ENCODE measurements at places on chromosomes 3 and 15.

GRCh38 chr3:193130576-193130975 lies 110.4 kb upstream of the PLAAT1 start:
- DNase-seq: no peak

- no peak for DNase-seq
Measured at GRCh38 chr3:27718459-27718858, 3.7 kb downstream of the EOMES start.

DNA sequence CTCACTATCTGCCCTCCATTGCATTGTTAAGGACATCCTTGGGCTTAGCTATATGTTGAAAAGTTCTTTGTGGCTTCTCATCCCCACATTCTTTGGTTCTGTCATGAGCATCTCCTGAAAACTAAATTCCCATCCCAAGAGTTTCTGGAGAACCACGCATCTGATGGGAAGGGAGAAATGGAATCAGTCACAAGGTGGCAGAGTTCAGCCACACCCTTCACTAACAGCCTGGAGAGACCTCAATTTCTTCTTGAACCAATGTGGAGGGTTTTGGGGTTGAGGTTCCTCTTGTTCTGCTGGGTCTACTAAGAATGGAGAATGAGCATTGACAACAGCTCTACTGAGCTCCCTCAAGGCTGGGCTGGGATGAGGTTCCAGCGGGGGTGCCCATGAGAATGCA lies 15.6 kb upstream of the MAGEL2 start:
- no peak for DNase-seq

- no peak for DNase-seq
Measured at GRCh38 chr15:81016489-81017068, 15.9 kb downstream of the TLNRD1 start.

GRCh38 chr3:42535981-42536784 lies 33.7 kb downstream of the VIPR1 start:
- no peak for DNase-seq

DNA sequence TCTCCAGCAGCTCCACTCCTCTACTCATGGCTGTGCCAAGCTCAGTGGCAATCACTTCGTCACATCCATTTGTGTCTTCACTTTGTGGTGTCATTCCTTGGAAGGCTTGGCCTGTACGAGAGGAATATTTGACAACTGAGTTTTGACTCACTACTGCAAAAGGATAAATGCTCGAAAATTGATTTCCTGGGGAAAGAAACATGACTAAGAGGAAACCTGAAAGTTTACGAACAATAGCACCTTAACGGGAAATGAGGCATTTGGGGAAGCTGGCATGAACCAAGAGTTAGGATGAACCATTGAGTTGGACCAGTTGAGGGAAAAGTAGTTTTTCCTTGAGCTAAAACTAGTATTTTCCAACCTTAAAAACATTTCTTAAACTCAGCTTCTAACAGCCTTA lies 74.2 kb upstream of the ABHD17C start:
- no peak for DNase-seq

GRCh38 chr3:184525337-184526087 lies 36.1 kb upstream of the EPHB3 start:
- no peak for DNase-seq

DNA sequence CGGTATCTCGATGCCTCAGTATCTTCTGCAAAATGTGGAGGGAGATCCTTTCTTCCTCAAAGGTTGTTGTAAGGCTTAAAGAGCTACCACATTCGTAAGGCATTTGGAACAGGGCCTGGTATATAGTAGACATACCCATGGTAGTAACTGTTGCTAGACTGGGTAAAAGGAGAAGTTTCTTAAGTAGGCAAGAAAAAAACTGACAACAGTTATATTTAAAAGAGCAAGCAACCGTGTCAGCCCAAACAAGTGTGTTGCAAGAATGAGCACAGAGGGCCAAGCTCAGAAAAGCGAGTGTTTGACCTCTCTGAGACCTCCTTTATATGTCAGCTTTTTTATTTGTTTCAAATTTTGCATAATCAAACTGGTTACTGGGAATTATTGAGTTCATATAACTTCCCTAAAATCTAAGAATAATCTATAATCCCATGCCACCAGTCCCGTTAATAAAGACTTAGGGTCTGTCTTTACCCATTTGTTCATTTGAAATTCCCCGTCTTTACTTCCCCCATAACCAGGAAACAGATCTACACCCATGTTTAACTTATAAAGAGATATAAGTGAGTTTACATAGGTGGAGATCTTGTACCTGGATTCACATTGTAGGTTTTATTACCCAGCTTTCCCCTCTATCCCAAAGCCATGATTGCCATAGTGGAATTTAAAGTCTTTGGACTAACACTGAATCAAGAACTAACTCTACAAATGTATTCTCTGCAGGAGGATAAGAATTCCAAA lies 7.3 kb downstream of the B3GNT5 start:
- no peak for DNase-seq

DNA sequence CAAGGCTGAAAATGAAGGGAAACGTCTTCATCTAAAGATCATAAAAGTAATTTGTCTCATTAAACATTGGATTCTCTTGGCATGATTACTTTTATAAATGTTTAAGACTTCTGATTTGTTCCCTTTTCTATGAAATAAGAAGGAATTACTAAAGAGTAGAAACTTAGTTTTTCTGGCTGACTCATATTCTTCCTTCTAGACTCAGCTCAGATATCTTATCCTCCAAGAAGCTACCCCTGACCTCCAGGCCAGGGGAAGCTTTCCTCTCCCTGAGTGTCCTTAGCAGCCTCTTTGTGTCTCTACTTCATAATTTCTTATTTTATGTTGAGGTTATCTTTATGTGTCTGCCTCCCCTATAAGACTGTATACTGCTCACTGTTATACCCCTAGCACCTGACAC lies 291.9 kb upstream of the STT3B start:
- DNase-seq: no peak

- no peak for DNase-seq
Measured at GRCh38 chr3:196883361-196883760, 15.6 kb downstream of the SENP5 start.

DNA sequence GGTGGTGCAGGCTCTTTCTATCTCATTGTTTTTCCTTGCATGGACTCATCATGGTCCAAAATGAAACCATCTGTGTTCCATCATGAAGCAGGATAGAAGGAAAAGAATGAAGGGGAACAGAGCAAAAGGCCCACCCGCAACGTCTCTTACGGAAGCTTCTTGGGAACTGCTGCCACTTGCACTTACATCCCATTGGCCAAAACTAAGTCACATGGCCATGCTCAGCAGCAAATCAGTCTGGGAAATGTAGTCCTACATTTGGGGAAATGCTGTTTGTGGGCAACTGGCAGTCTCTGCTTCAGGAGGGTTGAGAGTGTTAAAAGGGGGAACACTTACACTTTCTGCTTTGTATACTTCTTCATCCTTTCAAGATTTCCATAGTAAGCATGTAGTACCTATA lies 191.6 kb downstream of the SV2B start:
- DNase-seq: no peak

DNA sequence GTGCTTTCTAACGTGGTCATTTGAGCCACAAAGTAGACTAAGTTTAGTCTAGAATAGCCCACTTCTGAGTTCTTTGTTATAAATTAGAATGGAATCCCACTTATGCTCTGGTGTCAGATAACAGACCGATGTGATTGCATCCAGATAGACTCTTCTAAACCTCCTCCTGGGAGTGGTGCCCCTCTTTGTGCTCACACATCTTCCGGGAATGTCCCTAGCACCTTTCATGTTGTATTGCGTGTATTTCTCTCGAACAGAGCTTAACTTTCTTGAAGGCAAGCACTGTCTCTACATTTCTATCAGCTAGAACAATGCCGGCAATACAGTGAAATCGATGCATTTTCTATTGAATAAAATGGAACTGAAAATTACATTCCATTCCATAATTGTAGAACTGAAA lies 23.0 kb downstream of the CP start:
- no peak for DNase-seq

- no peak for DNase-seq
Measured at GRCh38 chr15:91435113-91435512, 335.1 kb downstream of the SV2B start.
